ENCODE measurements at places on chromosomes 1 and 21.

DNA sequence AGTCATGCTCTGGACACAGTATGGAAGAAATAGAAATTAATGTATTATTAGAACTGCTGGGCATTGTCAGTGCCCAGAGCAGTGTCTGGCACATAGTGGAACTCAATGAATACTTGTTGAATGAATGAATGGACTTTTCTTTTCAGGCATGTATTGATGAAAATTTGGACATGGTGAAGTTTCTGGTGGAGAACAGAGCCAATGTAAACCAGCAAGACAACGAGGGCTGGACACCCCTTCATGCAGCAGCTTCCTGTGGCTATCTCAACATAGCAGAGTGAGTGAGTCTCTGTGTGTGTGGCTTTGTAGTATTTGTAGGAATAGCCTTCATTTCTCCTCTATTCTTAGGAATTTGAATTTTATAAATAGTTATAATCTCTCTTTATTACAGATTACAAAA is 68.1 kb downstream of the PPP1R12B start:
- DNase-seq, result no peak

GRCh38 chr1:245051349-245052221 is 103.2 kb upstream of the KIF26B start:
- DNase-seq, result no peak

- no peak for DNase-seq
Measured at GRCh38 chr1:116760487-116760886, 6.3 kb downstream of the CD2 start.

DNA sequence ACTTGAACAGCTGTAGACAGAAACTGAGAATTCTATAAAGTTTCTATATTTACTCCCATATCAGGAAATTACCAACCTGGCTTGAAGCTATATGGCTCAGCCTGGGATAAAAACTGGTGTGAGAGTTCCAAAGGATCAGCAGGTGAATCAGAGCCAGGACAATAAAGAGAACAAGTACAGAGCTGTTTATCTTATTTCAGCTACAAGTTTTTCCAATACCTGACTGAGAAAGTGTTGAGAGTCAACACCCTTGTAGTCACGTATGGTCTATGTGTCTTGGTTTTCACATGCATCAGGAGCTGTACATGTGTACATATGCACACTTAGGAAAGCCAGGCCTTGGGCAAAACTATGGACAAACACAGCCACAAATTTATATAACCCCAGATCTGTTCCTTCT is 40.7 kb upstream of the CXADR start:
- no peak for DNase-seq

DNA sequence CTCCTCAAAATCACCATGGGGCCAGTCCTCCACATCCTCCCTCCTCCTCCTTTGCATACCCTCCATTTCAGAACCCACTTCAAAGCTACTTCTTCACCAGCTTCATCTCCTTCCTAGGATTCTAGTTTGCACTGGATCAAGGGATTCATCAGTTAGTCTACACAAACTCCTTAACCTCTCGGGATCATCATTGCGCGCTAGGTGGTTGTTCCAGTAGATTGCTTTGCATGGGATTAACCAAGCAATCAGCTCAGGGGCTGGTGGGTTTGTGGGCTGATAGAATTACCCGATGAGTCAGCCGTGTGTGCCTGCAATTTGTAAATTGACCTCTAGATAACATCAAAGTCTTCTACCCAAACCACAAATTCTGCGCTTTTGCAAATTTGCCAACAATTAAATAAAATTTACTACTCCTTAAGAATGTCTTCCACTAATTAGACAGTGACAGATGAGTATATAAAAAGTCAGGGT is 7.7 kb downstream of the KANK4 start:
- no peak for DNase-seq

- no peak for DNase-seq
Measured at GRCh38 chr1:169325117-169325516, 42.5 kb downstream of the NME7 start.

GRCh38 chr1:112803906-112804762 is 89.0 kb upstream of the PPM1J start:
- peak; percentile 2 for DNase-seq

DNA sequence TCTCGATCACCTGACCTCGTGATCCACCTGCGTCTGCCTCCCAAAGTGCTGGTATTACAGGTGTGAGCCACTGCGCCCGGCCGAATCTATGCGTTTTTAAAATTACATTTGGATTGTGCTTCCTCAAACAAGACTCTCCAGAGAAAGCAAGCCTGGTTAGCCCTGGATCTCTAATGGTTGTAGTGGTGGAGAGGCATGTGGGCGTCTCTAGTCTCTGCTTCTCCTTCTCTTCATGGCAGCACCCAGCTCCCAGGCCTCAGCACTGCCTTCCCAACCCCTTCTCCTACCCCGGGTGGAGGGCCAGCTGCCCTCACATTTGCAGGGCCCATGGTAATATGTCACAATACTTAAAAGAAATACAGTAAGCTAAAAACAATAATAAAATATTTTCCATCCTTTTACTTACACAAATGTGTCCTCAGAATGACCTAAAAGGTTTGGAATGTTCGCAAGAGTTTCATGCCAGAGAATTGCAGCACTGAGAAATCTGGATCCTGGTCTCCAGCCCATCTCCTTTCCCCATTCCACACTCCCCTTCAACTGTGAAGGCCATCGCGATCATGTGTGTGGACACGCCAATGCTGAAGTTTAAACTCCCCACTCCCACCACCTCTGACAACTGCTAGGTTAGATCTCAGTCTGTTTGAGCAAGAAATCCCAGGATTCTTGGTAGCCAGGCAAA is 7.0 kb downstream of the OR14I1 start:
- DNase-seq, result no peak

DNA sequence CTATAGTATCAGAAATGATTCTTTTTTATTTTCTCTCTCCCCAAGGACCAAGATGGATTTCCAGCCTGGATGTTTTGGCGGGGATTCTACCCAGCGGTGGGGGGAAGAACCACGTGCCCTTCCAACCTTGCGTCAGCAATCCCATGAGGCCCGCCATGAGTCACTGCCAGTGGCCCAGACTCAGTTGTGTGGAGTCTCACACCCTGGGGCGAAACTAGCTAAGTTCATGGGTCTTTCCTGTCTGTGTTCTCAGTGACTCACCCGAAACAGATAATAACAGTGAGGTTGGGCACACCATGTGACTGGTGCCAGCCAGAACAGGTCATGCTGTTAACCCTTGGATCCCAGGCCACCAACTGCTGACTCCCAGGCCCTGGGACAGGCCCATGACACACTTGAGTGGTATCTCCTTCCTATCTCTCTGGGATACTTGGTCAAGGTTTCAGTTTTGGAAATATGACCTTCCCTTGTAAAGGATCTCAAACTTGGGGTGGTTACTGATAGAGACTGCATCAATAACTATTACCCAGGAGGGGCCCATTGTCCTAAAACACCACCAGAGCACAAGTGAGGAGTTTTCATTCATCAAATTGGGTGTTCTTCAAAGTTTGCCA is 98.0 kb upstream of the DUSP10 start:
- DNase-seq, result peak; percentile 65
